ENCODE measurements at places on chromosomes 2 and 18.

GRCh38 chr2:224925061-224925809, 117.0 kb downstream of the DOCK10 start:
- DNase-seq: no peak

- no peak for DNase-seq
These were observed 678 bp upstream of the ZNF24 start for GRCh38 chr18:35344736-35345459.

- no peak for DNase-seq
These were observed 8.2 kb downstream of the DLX2 start for GRCh38 chr2:172094294-172095145.

- DNase-seq: no peak
These were observed 689.8 kb downstream of the MBD2 start for GRCh38 chr18:53534695-53535094.

GRCh38 chr2:174683392-174683759, 80.9 kb downstream of the CHRNA1 start:
- no peak for DNase-seq

DNA sequence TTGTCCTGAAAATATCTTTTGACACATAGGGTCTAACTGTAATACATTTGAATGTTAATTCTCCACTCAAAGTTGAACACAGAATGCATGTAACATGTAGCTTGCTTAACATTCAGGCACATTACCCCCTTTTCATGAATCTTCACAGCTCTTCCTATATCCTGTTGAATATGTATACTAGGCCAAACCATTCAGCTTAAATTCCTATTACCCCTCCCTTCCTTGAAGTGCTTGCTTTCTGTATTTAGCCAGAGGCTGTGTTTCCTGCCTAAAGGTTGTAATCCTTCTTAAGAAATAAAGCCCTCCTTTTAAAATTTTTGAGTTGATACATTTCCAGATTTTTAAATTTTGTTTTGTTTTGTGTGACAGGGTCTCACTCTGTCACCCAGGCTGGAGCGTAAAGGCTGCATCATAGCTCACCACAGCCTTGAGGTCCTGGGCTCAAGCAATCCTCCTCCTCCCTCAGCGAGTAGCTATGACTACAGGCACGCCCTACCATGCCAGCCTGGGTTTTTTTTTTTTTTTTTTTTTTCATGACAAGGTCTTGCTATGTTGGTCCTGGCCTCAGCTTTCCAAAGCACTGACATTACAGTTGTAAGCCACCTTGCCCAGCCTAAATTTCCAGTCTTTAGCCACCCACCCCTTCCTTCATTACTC, 357.6 kb downstream of the DSC3 start:
- no peak for DNase-seq

GRCh38 chr2:218875692-218876246, 4.9 kb upstream of the WNT10A start:
- DNase-seq: no peak

DNA sequence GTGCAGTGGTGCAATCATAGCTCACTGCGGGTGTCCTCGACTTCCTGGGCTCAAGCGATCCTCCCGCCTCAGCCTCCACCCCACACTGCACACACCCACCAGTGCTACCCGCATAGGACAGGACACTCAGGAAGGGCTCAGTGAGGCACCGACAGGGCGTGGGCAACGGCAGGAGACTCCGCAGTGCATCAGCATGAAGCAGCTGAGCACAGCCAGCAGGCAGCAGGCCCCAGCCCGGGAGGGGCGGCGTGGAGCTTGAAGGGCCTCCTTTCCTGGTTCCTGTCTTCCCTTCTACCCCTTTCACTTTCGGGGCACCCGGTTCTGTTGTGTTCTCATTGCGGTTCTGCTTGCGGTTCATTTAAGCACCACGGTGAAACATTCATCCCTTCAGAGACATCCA, 89.8 kb downstream of the ZNF516 start:
- no peak for DNase-seq

- DNase-seq: no peak
These were observed 52.5 kb upstream of the TRIM43 start for GRCh38 chr2:95539290-95539689.

- no peak for DNase-seq
These were observed 467.9 kb upstream of the SYT4 start for GRCh38 chr18:43744960-43745745.

GRCh38 chr2:123993728-123994323, 31.3 kb upstream of the CNTNAP5 start:
- DNase-seq: no peak

Data from NCI-H1105 (cell line).